ENCODE measurements at places on chromosomes 6 and 20. TPM values are rescaled to one million over a fixed set of nuclear protein-coding genes. Genes with fewer than 3 reads are reported as not detected.

The MOG gene
- total RNA-seq: 10.3 TPM

The ACAT2 gene
- total RNA-seq: 4.1 TPM

The LAMA2 gene
- total RNA-seq: 115 TPM

The BTN2A1 gene
- 12.5 TPM for total RNA-seq

The PPP1R16B gene
- total RNA-seq: 6.8 TPM

DNA sequence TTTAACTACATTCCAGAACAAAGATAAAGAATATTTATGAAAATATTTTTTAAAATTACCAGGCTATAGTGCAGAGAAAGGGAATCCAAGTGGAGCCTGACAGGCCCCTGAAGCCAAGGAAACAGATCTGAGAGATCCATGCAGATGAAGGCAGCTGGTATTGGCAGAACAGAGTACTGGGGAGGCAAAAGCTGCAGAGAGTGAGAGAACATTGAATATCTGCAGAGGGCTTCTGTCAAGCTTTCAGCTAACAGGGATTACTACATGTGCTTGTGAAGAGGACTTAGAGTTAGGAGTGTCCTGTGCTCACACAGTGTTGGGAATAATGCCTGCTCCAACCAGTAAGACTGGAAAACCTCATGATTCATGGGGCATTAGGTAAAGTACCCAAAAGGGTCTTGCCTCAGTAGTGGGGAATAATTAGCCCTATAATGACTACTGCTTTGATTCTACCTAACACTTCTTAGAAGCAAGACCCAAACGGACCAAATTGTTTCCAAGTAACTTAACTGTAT is 657.2 kb downstream of the DHX35 start:
- no peak for DNase-seq

DNA sequence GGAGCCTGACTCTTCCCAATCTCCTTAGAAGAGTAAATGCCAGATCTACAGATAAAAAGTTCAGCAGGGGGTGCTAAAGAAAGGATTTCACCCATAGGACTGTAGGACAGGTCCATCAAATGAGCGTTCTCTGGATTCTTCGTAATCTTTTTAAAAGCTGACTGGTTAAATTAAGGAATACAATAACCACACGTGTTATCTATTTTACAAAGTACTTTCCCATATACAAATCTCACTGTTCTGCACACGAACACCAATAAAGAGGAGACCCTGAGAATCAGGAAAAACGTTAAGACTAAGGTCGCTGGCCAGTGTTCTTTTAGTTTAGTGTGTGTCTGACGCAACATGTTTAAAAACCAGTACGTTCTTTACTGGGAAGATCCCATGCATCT is 542 bp downstream of the TUBE1 start:
- no peak for DNase-seq

DNA sequence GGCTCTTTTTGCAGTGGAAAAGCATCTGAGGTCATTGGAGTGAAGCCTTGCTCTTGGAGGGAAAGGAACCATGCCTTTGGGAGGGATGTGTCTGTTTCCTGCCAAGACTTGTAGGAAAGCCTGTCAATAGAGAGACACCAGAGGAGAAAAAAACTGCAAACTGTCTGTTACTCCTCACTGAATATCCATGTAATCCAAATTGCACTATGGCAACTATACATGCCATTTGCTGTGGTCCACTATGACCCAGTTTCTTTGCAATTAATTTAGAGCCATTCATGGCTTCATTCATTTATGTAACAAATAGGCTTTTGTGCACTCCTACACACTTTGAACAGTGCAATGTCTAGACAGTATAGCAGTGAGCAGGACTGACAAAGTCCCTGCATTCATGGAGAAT is 296.5 kb downstream of the SLC35F1 start:
- no peak for DNase-seq

GRCh38 chr20:19555726-19556125 is 202.3 kb upstream of the RIN2 start:
- no peak for DNase-seq

GRCh38 chr6:96522465-96523009 is 931 bp downstream of the UFL1 start:
- no peak for DNase-seq
